ENCODE measurements at places on chromosomes 16 and 17.

DNA sequence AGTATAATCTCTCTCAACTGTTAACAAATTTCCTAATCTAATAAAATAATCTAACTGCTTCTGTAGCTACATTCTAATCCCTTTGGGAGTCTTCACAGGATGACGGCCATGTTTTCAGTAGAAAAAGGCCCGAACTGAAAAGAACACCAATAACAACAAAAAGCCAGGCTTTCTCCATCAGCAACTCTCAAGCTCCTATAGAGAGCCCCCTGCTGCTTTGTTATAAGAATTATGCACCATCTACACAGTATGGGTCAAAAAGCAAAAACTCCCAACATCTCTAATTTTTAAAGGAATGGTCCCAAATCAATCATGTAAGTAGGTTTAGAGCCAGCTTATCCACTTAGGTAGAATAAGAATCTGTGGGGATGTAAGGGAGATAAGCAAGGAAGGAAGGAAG lies 163.6 kb upstream of the C17orf78 start:
- DNase-seq: no peak

- DNase-seq: peak; percentile 41
Observed at GRCh38 chr16:64846966-64847365, 274.9 kb downstream of the CDH11 start.

- no peak for DNase-seq
Observed at GRCh38 chr16:89704281-89704680, 2.8 kb upstream of the SPATA2L start.

DNA sequence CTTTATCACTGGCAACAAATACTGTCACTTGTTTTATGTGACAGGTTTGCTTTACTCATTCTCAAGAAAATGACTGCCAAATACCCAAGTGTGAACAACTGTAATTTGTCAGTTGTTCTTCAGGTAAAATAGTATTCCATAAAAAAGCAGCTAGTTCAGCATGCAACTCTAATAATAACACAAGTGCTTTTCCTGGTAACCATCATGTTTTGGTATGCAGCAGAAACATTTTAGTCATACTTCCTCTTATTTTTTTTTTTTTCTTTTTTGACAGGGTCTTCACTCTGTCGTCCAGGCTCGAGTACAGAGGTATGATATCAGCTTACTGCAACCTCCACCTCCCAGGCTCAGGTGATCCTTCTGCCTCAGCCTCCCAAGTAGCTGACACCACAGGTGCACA lies 4.6 kb downstream of the TERF2 start:
- peak; percentile 56 for DNase-seq

- DNase-seq: peak; percentile 67
Observed at GRCh38 chr17:38417210-38417951, 10.9 kb upstream of the ARHGAP23 start.

- peak; percentile 43 for DNase-seq
Observed at GRCh38 chr17:61248399-61248798, 151.2 kb upstream of the TBX2 start.

DNA sequence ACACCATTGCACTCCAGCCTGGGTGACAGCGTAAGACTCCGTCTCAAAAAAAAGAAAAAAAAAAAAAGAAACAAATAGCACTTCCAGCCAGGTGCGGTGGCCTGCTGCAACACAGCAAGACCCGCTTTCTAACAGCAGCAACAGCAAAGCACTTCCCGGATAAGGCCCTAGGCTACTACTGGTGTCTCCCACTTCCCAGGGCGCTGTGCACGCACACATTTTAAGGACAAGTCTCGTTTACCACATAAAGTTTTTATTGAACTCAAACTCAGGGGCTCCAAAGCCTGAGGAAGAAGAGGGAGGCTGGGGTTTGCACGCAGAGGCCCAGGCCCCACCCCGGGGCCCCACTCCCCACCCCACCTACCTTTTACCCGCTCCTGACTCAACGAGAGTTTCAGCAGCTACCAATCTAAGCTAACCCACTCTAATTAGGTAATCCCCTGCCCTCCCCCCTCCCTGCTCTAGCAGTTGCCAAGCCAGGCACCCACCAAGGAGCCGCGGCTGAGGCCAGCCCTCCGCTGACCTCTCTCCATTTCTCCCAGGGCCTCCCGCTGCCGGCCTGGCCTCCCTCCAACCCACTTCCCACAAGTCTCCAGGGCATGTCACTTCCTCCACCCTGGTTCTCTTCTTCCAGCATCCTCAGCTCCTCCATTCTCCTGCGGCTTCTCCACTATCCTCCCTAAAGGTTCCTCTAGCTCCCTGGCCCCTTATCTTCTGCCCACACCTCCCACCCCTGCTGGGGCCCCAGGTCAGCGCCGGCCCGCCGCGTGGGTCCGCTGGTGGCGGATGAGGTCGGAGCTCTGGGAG lies 2.4 kb downstream of the ZNF768 start:
- peak; percentile 57 for DNase-seq

DNA sequence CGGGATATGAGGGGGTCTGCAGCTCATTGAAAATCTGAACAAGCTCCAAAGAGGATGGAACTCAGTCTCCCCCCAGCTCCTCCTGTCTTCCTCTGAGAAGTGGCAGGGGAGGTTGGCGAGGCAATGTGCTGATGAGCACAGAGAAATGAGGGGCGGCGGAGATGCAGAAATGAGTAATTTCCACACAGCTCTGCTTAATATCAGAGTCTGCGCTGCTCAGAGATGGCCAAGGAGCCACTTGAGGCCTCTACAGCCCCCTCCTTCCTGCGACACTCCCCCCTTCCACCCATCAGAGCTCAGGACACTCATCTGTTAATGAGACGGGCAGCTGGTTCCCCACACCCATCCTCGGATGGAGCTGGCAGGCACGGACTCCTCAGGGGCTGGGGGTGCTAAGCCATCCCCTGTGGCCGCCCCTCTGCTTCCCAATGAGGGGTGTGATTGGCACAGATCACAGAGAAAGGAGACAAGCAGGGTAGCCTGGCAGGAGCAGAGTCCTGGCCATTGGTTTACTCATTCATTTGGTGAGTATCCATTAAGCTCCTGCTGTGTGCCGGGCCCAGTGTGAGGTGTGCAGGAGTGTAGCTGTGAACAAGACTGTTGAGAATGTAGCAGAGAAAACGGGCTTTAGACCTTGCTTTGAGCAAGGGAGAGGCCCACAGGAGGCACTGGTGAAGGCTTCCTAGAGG lies 12.7 kb upstream of the CRHR1 start:
- DNase-seq: no peak

DNA sequence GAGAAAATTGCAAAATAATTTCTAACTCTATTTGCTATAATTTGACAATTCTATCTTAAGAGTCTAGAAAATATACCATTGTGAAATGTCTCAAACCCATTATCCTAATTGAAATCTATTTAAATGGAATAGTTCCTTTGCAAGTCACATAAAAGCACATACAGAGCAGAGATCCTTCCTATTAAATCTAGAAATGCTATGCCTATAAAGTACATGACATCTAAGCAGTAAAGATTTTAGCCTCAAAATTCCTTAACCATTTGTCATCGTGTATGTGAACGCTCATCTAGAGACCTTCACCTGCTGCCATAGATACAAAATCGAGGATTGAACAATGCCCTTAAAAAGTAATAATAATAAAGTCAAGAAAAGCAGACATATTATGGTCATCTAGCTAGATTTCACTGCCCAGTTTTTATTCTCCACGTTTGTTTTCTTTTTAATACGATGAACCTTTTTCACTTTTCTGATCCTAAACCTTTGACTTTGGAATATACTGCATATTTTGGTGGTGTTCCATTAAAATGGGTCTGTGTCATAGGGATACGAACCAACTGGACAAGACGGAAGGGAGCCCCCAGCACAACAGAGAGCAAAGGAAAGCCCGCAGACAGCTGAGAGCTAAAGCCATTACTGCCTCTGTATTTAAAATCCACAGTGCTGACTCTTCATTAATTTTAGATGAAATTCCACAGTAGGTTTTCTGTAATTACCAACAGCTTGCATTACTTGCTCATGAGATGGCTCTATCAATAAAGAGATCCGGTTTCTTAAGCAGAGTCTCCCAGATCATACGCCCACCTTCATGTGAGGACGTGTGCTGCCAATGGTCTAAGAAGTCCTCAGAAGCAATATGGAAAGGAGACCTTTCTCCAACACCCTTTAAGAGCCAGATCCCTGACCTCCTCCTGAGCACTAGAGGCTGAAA lies 17.6 kb downstream of the TEX2 start:
- DNase-seq: no peak

GRCh38 chr16:19088341-19088916 lies 21.0 kb downstream of the COQ7 start:
- no peak for DNase-seq

- DNase-seq: no peak
Observed at GRCh38 chr17:72829883-72830282, 262.6 kb downstream of the SLC39A11 start.

DNA sequence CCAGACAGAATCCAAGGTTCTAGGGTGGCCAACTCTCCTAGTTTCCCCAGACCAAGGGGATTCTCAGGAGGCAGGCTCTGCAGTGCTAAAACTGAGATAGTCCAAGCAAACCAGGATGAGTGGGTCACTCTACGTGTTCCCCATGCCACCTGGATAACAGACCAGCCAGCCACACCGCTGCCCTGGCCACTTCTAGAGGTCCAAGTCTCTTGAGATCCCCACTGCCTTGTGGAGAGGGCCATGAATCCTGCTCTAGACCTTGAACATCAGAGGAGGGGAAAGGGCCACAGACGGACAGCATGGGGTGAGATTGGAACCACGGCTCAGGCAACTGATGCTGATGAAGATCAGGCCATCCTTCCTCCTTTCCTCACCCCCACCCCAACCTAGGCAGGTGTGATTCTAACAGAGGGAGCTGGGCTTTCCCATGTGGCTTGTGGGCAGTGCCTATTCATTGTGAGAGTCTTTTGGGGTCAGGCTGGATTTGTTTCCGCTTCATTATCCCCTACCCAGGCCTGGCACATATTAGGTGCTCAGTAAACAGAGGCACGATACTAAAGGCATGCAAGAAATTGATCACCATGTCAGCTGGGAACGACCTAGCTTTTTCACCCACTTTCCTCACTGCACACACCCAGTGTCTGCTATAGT lies 16.8 kb upstream of the TVP23A start:
- DNase-seq: no peak

- no peak for DNase-seq
Observed at GRCh38 chr16:72569677-72570076, 397.7 kb upstream of the PMFBP1 start.

DNA sequence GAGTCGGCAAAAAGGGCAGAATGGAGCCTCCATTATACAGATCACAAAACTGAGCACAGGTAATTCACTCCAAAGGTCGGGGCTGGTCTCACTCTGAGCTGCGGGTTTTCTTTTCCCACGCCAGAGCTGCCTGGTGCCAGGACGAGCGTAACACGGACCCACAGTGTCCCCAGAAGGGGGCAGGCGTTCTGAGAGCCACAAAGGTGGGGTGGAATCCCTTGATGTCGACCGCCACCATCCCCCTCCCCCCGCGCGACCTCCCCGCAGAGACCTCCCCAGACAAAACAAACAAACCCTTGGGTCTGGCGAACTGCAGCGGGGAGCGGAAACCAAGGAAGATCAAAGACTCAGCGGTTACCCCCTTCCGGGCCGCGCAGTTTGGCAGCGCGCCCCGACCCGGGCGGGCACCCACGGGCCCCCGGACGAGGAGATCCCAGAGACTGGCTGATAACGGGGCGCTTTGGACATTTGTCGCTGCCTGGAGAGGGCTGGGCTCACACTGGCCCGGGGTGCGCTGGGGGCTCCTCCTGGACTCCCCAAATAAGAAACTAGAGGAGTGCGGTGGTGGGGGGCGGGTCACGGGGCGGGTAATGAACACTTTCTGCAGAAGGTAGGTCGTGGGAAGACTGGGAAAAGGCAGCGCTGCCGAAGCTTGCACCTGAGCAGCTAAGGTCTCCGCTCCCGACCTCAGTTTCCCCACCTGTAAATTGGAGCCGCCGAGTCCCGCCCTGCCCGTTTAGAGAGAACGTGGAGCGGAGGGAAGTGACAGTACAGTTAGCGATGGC lies 664 bp upstream of the NKD1 start:
- DNase-seq: peak; percentile 41

DNA sequence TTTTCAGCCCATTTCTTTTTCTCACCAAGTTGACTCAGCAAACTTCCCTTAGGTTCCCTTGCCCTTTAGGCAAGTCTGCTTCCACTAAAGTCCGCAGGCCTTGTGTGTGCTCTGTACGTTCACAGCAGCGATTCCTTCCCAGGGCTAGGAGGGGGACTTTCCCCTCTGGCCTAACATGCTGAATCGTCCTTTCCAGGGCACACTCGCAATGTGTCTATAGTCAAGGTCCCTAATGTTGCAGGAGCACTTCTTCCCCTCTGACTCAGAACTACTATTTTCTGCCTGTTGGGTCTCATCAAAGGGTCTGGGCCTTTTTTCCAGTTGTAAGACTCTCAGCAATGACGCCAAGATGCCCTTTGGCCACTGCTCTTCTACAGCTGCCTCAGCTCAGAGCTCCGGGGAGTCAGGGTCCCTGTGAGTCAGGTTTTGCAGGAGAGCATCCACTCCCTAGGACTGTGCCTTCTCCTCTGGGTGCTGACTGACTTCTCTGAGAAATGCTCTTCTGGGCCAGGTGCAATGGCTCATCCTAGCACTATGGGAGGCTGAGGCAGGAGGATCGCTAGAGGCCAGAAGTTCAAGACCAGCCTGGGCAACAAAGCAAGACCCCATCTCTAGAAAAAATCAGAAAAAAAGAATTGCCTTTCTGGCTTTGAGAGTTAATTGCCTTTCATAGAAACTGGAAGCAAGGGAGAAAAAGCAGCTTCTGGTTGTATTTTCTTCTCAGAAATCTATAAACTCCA lies 64.4 kb upstream of the TBX2 start:
- DNase-seq: no peak

GRCh38 chr16:31050280-31051030 lies 17.1 kb downstream of the STX4 start:
- DNase-seq: peak; percentile 49

DNA sequence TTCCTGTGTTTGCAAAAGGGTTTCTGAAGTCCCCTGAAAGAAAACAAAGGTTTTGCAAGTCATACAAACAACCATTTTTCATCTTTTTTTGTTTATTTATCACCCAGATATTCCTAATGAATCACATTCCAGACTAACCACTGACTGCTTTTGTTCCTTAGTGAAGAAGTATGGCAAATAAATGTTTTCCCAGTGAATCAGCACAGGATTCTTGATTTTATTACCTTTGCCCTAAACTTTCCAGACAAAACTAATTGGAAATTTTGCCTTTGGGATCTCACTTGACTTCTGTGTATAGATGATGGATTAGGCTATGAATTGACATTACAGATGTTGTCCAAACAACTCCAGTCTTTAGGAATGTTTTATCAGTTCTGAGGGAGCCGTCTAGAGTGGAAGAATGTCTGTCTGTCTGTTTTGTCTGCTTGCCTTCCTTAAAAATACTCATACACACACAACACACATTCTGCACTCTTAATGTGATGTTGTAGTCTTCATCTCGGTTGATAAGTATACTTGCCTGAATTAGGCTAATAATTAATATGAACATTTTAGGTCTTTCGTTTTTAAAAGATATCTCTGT lies 48.9 kb downstream of the VMP1 start:
- no peak for DNase-seq

DNA sequence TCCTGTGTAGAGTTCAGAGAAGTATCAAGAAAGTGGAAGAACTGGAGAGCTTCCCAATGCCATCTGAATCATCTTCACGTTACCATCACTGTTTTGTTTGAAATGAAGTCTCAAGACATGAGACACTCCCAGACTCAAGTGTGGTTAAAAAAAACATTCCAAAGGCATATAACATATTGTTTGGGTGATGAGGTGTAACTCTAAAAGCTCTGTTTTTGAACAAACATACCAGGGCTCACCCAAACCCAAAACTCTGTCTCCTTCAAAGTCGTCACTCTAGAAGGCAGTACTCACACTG lies 6.3 kb upstream of the ZCCHC14 start:
- DNase-seq: no peak
